ENCODE measurements at places on chromosomes 11 and 22. TPM values are rescaled to one million over a fixed set of nuclear protein-coding genes. Genes with fewer than 3 reads are reported as not detected.

The MS4A7 gene
- not detected for total RNA-seq

The TRIM49 gene
- total RNA-seq = not detected

The OVOL1 gene
- total RNA-seq = not detected

The B3GAT1 gene
- not detected for total RNA-seq

The LARGE2 gene
- total RNA-seq = not detected

The SPTBN2 gene
- 5.6 TPM for total RNA-seq

The DUSP8 gene
- 0.44 TPM for total RNA-seq

The GSTT2B gene
- total RNA-seq = 4.5 TPM

The RTCB gene
- 140 TPM for total RNA-seq

The BACE1 gene
- total RNA-seq = 23.5 TPM

The INCENP gene
- total RNA-seq = 51.4 TPM

The PGA5 gene
- total RNA-seq = not detected

The IGSF22 gene
- total RNA-seq = not detected

The THAP7 gene
- total RNA-seq = 28.1 TPM

The DTX4 gene
- total RNA-seq = 0.22 TPM

The TMEM9B gene
- total RNA-seq = 39.4 TPM

The TMEM191B gene
- 0.12 TPM for total RNA-seq

The KREMEN1 gene
- 6.6 TPM for total RNA-seq

The DEPDC7 gene
- 6.6 TPM for total RNA-seq

The GRAP2 gene
- not detected for total RNA-seq

The UPK3A gene
- not detected for total RNA-seq

The KCNJ4 gene
- total RNA-seq = not detected

The PDGFB gene
- total RNA-seq = 0.11 TPM

The LRRC32 gene
- 7.5 TPM for total RNA-seq

The BLID gene
- total RNA-seq = 22.6 TPM

The DMC1 gene
- total RNA-seq = 6.5 TPM

The CABP4 gene
- not detected for total RNA-seq

The MPST gene
- 62.5 TPM for total RNA-seq

The TPBGL gene
- total RNA-seq = not detected

The SAA1 gene
- total RNA-seq = 0.33 TPM

The CCDC89 gene
- 7.9 TPM for total RNA-seq

The ZNF408 gene
- 7.1 TPM for total RNA-seq

The TEF gene
- total RNA-seq = 15.1 TPM

The HBE1 gene
- total RNA-seq = not detected

The GAS2 gene
- 1.6 TPM for total RNA-seq

The MAPK8IP2 gene
- 0.37 TPM for total RNA-seq

The OR4A16 gene
- total RNA-seq = not detected

The HSPB2 gene
- not detected for total RNA-seq

The MN1 gene
- total RNA-seq = under 0.01 TPM

The CATSPER1 gene
- under 0.01 TPM for total RNA-seq

The RBMXL2 gene
- total RNA-seq = 0.11 TPM

The FHIP1B gene
- 13.0 TPM for total RNA-seq

The OR56A5 gene
- not detected for total RNA-seq

The SPON1 gene
- 0.12 TPM for total RNA-seq

The LRRC4C gene
- total RNA-seq = under 0.01 TPM
